ENCODE measurements at places on chromosomes 1 and 21. TPM values are rescaled to one million over a fixed set of nuclear protein-coding genes. Genes with fewer than 3 reads are reported as not detected.

DNA sequence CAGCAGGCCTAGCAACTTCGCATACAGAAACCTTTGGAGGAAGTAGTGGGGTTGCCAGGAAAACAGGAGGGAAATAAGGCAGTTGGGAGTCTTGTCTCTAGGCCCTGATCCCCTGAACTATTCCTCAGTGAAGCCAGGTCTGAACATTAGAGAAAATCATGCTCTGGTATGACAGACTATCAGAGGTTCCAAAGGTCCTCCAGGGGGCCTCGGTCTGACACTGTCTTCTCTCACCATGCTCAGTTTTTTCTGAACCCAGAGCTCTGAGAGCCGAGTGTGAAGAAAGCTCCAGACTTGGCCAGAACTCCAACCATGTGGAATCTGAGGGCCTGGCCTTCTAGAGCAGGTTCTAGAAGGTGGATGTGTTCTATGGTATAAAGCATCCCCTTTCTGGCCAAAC lies 4.0 kb downstream of the TOMM40L start:
- H3K36me3 ChIP-seq = peaks cover 14% of the 10 kb centered on the region
- H3K27me3 ChIP-seq = no peaks in the 10 kb centered on the region
- DNase-seq = peak; percentile 70

ANKRD34A gene
- total RNA-seq = 2.7 TPM

GRCh38 chr1:157156058-157156541 lies 17.9 kb upstream of the ETV3 start:
- peaks cover 23% of the 10 kb centered on the region for H3K4me1 ChIP-seq
- H3K4me3 ChIP-seq = no peak overlapping the region
- DNase-seq = peak; percentile 96
- H3K27me3 ChIP-seq = no peaks in the 10 kb centered on the region
- H3K27ac ChIP-seq = no peak overlapping the region

FBLIM1 gene
- 58.4 TPM for total RNA-seq

GRCh38 chr1:197919346-197920066 lies 2.3 kb downstream of the LHX9 start:
- H3K4me3 ChIP-seq = peak overlapping the region; percentile 63
- no peak for DNase-seq
- H3K4me1 ChIP-seq = peaks cover 4% of the 10 kb centered on the region
- peaks cover 99% of the 10 kb centered on the region for H3K27me3 ChIP-seq
- H3K27ac ChIP-seq = no peak overlapping the region

DNA sequence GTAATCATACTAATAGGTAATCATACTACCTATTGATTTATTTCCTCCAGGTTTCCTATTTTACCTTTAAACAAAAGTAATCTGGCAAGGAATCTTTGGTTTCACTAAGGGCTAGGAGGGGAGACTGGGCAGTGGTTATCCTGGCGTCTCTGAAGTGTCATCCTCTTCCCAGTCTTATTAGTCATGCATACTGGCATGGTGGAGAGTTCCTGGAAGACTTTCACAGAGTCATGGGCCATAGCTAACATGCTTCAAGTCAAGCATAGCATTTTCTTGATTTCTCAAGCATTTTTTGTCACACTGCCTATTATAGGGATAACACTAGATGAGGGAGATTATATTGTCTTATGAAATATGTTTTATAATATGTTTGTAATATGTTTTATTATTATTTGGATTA lies 64.0 kb upstream of the ASB17 start:
- H3K4me1 ChIP-seq = no peaks in the 10 kb centered on the region
- no peak overlapping the region for H3K27ac ChIP-seq
- no peak for DNase-seq
- no peaks in the 10 kb centered on the region for H3K27me3 ChIP-seq
- no peaks in the 10 kb centered on the region for H3K36me3 ChIP-seq
- no peak overlapping the region for H3K4me3 ChIP-seq

GRCh38 chr21:16376673-16377072 lies 646.9 kb downstream of the USP25 start:
- no peaks in the 10 kb centered on the region for H3K27me3 ChIP-seq
- no peaks in the 10 kb centered on the region for H3K36me3 ChIP-seq
- H3K4me1 ChIP-seq = no peaks in the 10 kb centered on the region
